ENCODE measurements at places on chromosomes 13 and 19. TPM values are rescaled to one million over a fixed set of nuclear protein-coding genes. Genes with fewer than 3 reads are reported as not detected.

The ZNF547 gene
- total RNA-seq: 3.6 TPM

The LIN7B gene
- total RNA-seq: 14.9 TPM

The NANOS3 gene
- total RNA-seq: 1.0 TPM

The KLK12 gene
- total RNA-seq: not detected

The SLC1A6 gene
- not detected for total RNA-seq

The ZNF723 gene
- total RNA-seq: not detected

The EMP3 gene
- total RNA-seq: 89.9 TPM

The FIZ1 gene
- total RNA-seq: 17.0 TPM

The ZNF160 gene
- 16.5 TPM for total RNA-seq

The F2RL3 gene
- total RNA-seq: 2.3 TPM

The PCDH9 gene
- total RNA-seq: 17.9 TPM

The REXO1 gene
- total RNA-seq: 22.3 TPM

The MBD3L3 gene
- total RNA-seq: not detected
